T-cell (primary cell): ENCODE measurements at places on chromosomes 7 and 10. TPM values are rescaled to one million over a fixed set of nuclear protein-coding genes. Genes with fewer than 3 reads are reported as not detected.

Gene GFRA1
- 0.25 TPM for total RNA-seq

Gene C10orf105
- 0.15 TPM for total RNA-seq

Gene PALS2
- total RNA-seq: 26.1 TPM

- no peak overlapping the region for H3K27ac ChIP-seq
- no peak for DNase-seq
- no peaks in the 10 kb centered on the region for H3K4me1 ChIP-seq
- no peak overlapping the region for H3K4me3 ChIP-seq
Measured at GRCh38 chr7:157547102-157547501, 210.3 kb downstream of the DNAJB6 start.

- DNase-seq: no peak
- no peaks in the 10 kb centered on the region for H3K4me1 ChIP-seq
- H3K27ac ChIP-seq: no peak overlapping the region
- peaks cover 17% of the 10 kb centered on the region for H3K27me3 ChIP-seq
Measured at GRCh38 chr10:48697821-48698764, 13.4 kb downstream of the WDFY4 start.
